Kidney epithelial cell (primary cell): ENCODE measurements at places on chromosomes 1 and 21. TPM values are rescaled to one million over a fixed set of nuclear protein-coding genes. Genes with fewer than 3 reads are reported as not detected.

The MCOLN2 gene
- total RNA-seq: 0.46 and 0.55 TPM in 2 replicates

The ZNF593OS gene
- not detected in 2 replicates for total RNA-seq

The RNU1-3 gene
- under 0.01 TPM in 2 replicates for total RNA-seq

The CDA gene
- 2.7 and 3.1 TPM in 2 replicates for total RNA-seq

The UBXN10 gene
- 0.96 and 1.6 TPM in 2 replicates for total RNA-seq

The ZNF644 gene
- 38.5 and 50.4 TPM in 2 replicates for total RNA-seq

The LRRC40 gene
- total RNA-seq: 24.6 and 26.5 TPM in 2 replicates

The ENSA gene
- 80.9 and 178 TPM in 2 replicates for total RNA-seq

GRCh38 chr1:247656221-247656875 lies 23.2 kb downstream of the OR13G1 start:
- no peak for DNase-seq

DNA sequence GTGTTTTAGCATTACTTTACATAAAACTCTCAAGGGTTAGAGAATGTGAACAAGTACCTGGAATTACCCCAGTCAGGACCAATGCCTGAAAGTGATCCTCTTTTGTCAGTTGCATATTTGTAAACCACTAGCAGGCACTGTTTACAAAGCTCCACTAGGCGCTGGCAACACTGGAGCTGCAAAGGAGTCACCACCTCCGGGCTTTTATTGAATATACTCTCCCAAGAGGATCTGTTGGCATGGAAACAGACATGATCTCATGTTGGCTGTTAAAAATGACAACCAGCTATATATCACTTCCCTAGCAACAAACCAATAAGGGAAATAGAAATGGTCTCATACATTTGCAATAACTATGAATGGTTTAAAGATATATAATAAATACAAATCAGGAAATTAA lies 116.0 kb downstream of the TTLL7 start:
- no peak for DNase-seq

GRCh38 chr1:221715321-221716169 lies 26.3 kb downstream of the DUSP10 start:
- no peak for DNase-seq

- no peak for DNase-seq
Measured at GRCh38 chr1:199015799-199016198, 377.0 kb downstream of the PTPRC start.

DNA sequence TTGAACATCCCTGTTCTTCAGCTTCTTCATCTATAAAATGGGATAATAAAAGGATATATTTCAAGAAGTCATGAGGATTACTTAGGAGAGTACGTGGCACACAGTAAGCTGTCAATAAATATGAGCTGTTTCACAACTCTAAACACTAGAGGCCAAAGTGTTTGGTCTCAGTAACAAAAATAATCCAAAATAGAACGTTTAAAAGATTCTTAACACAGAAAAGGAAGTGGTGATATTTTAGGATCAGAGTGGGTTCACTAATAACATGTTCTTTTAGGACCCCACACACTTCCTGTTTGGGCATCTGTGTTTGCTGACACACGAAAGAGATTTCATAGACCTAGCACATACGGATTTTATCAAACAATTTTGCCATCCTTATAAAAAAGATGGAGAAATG lies 32.9 kb downstream of the TNFSF18 start:
- no peak for DNase-seq

GRCh38 chr1:60894130-60894529 lies 188.2 kb upstream of the NFIA start:
- no peak for DNase-seq

- DNase-seq: no peak
Measured at GRCh38 chr1:57214951-57215575, 208.8 kb downstream of the DAB1 start.

- DNase-seq: no peak
Measured at GRCh38 chr1:206737729-206738201, 32.8 kb upstream of the IL19 start.

DNA sequence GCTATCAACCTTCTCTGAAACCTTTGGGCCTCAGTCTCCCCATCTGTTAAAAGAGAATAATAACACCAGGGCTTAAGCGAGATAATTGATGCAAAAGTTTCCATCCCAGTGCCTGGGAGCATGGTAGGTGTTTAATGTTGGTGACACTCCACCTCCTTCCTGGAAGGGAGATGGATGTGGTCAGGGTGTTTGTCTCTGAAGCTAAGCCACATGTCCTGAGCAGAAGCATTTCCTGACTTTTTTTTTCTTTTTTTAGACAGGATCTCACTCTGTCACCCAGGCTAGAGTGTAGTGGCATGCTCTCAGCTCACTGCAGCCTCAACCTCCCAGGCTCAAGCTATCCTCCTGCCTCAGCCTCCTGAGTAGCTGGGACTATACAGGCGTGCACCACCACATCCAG lies 72.6 kb upstream of the HMGB4 start:
- no peak for DNase-seq
